Fibroblast of gingiva (primary cell): ENCODE measurements at places on chromosomes 1 and 21.
A peak's percentile ranks its signal among the peaks of the same experiment; 100 is the strongest.

DNA sequence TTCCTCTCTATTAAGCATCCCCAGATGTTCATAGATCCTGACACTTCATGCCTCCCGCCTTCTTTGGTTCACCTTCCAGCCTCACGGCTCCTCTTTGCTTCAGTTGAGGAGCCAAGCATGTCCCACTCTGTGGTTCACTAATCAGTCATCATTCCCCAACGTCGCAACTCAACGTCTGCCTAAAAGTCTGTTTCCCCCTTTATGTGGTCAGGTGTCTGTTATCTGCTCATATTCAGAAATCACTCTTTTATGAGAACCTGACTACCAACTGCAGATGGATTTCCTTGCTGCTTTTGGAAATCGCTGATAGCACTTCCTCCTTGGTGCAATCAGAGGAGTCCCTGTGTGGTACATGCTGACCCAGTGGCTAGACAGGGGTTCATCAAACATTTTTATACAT is 94.1 kb upstream of the VANGL1 start:
- no peak for DNase-seq

DNA sequence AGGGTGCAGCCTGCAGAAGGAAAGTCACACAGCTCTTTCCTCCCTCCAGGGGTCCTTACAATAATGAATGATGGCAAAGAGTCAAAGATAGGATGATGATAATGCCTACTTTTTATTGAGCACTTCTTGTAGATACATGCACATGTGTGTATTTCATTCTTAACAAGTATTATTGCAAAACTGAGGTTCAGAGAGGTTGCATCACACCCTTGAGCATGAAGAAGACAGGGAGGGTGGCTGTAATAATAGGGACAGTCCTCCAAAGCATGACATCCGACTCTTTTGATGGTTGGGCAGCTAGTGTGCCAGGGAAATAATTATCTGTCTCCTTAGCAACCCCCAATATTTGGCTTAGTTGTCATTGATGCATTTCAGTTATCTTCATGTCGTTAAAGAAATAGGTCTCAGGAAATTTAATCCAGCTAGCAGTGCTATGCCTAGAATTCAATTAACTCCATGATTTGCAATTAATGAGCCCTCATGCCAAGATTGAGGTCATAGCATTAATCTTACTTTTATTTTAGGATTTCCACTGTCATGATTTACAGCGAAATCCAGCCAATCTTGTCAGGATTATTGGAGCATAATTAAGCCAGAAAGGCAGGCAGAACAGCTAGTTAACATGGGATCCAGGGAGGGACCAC is 35.0 kb downstream of the DNAJC6 start:
- DNase-seq, result peak; percentile 62

GRCh38 chr1:156367383-156368156 is 1.4 kb upstream of the RHBG start:
- no peak for DNase-seq

DNA sequence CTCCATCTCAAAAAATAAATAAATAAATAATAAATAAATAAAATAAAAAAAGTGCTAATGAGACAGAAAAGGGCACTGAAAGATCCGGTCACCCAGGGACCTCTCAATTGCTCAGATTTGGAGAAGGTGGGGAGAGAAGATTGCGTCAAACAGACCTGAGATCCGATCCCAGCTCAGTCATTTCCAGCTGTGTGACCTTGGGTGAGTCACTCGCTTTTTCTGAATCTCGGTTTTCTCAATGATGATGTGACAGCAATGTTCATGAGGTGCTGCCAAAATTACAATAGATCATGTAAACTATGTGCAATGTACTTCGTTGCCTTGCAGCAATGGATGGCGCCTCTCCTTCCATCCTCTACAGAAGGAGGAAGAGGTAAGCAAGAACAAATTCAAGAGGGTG is 11.1 kb upstream of the MEF2D start:
- peak; percentile 86 for DNase-seq

DNA sequence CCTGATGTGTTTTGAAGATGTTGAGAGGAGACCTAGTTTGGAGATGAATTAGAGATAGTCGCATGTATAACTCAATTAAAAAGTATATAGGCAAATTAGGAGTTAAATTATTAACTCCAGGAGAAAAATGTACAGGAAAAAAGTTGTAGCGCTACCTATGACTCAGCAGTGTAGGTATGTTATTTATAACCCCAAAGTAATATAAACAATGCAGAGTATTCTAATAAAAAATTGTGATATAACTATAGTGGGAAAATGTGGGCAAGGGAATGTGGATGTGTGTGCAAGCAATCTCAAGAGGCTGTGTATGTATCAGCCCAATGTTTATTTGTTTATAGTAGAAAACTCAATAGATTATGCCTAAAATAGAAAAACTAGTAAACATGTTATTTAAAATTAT is 144.5 kb downstream of the BRINP2 start:
- DNase-seq, result no peak

GRCh38 chr1:12435639-12436344 is 182.2 kb downstream of the DHRS3 start:
- DNase-seq, result no peak

DNA sequence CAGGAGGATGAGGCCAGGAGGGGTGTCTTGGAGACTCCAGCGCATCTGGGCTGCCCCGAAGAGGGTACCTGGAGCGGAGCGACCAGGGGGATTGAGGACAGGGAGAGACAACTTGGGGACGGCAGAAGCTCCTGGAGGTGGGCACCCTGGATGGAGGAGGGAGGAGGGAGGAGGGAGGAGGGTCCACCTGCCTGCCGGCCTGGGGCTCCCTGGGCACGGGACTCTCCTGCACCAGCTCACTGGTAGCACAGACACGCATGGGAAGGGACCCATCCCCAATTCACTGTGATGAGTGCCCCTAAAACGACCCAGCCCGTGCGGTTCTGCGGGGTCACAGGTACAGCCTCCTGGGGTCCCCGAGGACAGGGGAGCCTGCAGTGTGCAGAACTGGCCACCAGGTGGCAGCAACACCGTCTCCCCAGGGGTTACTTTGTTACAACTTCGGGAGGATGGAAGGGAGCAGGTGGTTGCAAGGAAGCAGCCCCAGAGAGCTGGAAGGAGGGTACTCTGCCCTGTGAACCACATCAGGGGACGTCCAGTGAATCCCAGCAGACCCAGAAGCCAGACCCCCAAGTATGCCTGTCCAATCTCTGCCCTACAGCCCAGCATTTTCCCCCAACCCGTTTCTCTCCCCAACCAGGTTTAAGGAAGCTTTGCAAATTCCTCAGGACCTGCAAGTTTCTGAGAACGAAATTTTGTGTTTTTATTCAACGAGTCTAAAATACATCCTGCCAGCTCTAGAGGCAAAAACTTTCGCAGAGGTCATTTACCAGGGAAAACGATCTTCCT is 482.4 kb downstream of the NPHP4 start:
- no peak for DNase-seq

DNA sequence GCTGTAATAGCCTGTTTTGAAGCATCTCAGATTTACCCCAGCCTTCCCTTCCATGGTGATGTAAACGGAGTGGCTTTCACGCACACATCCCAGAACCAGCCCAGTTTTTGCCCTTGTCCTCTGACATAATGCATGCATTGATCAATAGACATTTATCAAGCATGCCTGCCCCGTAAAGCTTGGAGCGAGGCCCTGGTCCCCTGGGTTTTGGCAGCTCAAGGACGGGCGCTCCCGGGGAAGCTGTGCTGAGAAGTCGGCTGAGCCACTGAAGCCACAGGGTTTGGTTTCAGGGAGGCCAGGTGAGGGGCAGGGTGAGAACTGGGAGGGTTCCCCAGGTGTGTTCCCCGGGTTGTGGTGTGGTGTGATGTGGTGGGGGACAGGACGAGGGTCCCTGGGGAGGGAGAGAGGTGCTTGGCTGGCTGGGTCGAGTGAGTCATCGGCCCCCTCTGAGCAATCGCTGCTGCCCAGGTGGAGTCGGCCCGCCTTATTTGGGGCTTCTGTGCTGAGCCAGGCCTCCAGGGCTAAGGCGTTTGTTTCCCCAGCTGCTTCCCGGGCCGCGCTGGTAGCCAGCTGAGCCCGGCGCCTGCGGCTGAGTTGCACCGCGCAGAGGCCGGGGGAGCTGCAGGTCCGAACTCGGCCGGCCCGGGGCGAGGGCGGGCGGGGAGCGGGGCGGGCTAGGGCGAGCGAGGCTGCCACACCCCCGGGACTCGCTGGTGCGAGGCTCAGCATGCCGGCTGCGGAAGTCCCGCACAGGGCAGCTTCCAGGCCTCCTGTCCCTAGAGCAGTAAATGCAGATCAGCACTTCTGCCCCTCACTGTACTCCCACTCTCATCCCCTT is 23.6 kb downstream of the ATP2B4 start:
- no peak for DNase-seq

DNA sequence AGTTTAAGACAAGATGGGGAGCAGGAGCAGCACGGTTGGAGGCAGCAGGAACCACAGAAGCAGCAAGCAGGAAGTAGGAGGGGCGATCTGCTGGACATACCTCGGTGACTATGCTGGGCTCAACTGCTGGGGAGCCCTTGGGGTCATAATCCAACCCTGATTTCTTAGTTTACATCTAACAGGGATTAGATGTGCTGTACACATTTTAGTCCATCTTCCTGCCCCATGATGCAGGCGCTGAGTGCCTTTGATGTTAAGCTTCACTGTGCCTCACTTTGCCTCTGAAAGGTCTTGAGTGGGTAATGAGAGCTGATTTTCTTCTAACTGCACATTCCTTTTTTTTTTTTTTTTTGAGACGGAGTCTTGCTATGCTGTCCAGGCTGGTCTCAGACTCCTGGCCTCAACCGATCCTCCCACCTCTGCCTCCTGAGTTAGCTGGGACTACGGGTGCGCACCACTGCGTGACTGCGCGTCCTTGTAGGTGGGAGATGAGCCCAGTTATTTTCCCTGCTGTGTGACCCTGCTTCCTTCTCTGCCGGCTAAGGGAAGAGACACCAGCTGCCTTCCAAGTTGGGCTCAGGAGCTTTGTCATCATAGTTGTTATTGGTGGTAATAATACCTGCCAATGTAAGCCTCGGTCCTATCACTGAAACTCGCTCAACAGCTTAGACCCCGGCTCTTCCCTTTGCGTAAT is 1.1 kb upstream of the RCAN3 start:
- no peak for DNase-seq

DNA sequence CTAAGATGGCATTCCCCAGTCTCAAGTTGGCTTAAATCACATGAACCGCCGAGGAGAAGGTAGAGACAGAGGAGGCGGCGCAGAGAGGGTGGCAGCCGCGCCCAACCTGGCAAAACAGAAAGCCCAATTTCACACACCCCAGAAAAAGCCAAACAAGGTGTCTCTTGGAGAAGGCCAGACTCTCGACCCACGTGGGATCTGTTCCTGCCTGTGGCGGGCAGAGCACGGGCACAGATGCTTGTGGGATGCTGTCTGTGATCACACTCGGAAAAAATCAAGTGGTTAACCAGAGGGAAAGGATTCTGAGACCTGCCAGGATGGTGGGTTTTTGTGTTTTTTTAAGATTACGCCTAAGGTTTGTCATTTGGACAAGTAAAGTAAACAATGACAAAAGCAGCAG is 80.7 kb downstream of the MRPL37 start:
- no peak for DNase-seq

DNA sequence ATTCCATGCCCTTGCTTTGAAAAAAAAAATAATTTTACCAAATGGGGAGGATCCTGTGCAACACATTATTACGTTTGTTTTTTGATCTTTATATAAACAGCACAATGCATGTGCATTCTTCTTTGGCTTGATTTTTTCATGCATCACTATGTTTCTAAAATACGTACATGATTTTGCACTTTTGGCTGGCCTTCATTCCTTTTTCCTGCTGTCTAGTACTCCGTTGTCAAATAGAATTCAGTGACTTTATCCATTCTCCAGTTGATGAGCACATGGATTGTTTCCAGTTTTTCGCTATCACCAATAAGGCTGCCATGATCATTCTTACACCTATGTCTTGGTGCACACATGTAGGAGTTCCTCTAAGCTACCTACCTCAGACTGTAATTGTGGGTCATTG is 63.0 kb upstream of the ID3 start:
- DNase-seq, result no peak

DNA sequence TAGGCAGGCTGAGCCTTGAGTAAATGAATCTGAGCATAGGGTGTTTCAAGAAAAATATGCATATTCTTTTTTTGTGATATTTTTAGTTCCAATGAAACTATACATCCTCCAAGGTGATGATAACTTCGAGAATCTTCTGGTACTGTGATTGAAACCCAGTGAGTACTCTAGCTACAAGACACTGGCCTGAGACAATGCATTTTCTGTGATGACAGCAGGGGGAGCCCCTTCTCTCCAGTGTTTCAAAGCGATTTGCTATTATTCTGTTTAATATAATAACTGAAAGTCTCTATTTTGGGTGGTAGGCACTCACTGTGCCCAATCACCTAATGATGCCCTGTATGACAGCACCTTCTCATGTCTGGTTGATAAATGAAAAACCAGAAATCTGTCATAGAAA is 12.1 kb downstream of the IRF2BP2 start:
- DNase-seq, result peak; percentile 46

GRCh38 chr1:37612186-37612585 is 16.4 kb upstream of the GNL2 start:
- no peak for DNase-seq

DNA sequence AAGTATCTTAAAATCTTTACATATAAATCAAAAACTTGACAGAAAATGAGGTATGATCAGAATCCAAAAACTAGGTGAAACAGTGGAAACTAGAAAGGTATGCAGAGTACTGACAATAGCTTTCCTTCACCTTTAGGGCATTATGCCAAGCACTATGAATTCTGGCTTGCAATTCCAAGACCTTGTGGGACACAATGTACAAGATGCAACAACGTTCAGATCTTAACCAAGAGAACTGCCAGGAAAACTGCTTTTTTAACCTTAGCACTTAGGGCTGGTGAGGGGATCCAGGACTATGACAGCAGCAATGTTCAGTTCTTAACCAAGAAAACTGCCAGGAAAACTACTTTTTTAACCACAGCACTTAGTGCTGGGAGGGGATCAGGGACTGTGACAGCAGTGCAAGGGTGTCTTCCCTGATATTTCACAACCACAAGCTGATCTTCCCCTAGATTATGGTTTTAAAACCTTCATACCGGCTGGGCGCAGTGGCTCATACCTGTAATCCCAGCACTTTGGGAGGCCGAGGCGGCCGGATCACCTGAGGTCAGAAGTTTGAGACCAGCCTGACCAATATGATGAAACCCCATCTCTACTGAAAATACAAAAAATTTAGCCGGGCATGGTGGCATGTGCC is 22.3 kb downstream of the FOXJ3 start:
- DNase-seq, result no peak

DNA sequence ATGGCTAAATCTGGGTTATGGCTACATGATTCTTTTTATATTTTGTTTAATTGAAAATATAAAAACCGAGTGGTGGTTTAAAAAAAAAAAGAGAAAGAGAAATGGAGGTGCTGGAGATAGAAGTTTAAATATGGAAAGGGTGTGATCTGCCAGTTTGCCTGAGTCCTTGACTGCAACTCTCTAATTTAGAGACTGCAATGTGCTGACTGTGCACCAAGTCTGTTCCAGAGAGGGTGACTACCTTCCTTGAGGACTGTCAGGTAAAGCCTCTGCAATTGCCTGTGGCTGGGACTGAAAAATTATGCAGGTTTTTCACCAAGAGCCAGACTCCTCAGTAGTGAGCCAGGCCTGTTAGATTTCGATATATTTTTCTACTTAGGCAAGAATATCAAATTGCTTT is 1326.3 kb downstream of the BRINP3 start:
- DNase-seq, result no peak
